Liver (tissue), 10 donors: ENCODE measurements at places on chromosomes 3 and 15. TPM values are rescaled to one million over a fixed set of nuclear protein-coding genes. Genes with fewer than 3 reads are reported as not detected.

The GOLGA8R gene
- total RNA-seq = 6.0 TPM

DNA sequence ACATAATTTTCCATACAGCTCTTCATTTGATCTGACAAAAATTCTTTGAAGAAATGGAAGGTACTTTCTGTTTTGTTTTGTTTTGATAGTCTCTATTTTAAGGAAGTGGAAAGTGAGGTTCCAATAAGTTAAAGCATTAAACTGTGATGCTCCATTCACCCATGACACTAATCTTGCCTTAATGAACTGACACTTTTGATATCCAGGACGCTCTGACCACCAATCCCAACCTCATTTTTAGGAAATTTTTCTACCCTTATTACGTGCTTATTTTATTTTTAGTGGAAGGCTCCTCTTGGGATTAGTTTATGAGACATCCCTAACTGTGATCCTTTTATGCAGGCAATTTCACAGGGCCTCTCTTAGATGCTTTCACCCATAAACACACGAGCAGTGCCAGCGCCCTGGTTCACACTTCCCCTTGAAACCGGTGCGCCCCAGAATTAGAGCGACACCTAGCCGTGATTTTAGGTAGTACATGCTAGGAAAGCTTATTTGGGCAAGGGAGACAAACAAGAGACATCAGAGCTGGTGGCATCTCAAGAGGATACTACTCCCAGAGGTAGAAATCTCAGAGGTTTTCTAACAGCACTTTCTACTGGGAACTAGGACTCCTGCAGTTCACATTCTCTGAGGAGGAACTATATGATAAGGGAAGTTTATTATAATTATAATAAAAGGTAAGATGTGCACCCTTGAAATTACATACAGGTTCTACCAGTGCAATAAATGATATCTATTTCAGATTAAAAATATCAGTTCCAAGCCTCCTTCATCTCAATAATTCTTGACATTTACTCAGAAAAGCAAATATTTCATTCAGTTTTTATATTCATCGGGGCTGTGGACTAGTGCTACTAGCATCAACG, 173.9 kb downstream of the SLC9A9 start:
- H3K27ac ChIP-seq = no peak overlapping the region
- no peaks in the 10 kb centered on the region for H3K4me1 ChIP-seq
- peak; percentile 80 for DNase-seq
- no peaks in the 10 kb centered on the region for H3K36me3 ChIP-seq
- H3K4me3 ChIP-seq = no peak overlapping the region

DNA sequence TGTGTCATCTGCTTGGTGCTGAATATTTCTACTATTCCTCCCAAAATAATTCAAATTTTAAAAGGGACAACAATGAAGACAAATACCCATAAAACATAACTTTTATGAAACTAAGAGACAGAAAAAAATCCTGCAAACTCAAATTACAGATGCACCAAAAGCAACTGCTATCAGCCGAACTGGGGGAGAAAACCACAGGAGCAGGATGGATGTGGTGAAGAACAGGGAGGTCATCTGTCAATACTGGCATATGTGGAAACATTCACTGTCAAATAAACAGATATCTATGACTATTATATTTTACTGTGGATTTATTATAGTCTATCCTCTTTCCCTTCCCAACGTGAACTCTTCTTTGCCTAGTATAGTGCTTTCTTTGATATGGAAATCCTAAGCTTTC, 53.3 kb upstream of the CPOX start:
- H3K36me3 ChIP-seq = no peaks in the 10 kb centered on the region
- DNase-seq = no peak
- H3K27me3 ChIP-seq = no peaks in the 10 kb centered on the region
- no peaks in the 10 kb centered on the region for H3K4me1 ChIP-seq
- no peak overlapping the region for H3K27ac ChIP-seq

GRCh38 chr3:44914936-44915335, 40.5 kb downstream of the TGM4 start:
- no peak for DNase-seq
- peaks cover 2% of the 10 kb centered on the region for H3K36me3 ChIP-seq
- no peaks in the 10 kb centered on the region for H3K4me1 ChIP-seq
- no peak overlapping the region for H3K27ac ChIP-seq
